ENCODE measurements at places on chromosomes 7 and 10.

DNA sequence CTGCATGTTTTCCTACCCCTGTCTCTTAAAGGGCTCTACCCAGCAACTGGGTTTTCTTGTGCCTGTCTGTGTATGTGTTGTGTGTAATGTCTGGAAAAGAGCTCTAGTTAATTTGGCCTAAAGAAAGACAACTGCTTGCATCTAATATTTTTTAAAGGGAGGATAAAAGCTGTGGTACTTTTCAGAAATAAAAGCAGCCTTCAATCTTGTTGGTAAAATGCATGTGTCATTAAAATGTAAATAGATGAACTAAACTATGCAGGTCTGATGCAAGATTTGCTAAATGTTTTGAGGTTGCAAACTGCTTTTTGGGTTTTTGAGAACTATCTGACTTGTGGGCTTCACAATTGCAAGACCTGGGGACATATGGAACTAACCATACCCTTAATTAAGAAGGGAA is 445.3 kb downstream of the HTR7 start:
- DNase-seq: no peak

- DNase-seq: no peak
Measured at GRCh38 chr7:80967071-80967916, 48.4 kb upstream of the SEMA3C start.

DNA sequence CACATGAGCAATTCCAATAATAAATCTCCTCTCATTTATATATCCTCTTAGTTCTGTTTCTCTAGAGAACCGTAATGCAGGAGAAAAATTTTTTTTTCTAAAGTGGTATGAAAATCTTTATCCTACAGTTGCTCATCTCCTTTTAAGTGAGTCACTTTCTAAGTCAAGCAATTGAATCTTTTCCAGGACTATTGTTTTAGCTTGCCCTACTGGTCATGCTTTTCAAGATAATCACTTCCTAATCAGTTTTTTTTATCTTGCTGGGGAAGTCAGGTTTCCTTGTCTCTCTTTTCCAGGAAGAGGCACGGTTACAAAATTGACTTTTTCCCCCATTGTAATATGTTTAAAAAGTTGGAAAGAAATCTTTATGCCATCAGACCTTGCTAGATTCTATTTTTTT is 44.0 kb downstream of the INPP5F start:
- no peak for DNase-seq

DNA sequence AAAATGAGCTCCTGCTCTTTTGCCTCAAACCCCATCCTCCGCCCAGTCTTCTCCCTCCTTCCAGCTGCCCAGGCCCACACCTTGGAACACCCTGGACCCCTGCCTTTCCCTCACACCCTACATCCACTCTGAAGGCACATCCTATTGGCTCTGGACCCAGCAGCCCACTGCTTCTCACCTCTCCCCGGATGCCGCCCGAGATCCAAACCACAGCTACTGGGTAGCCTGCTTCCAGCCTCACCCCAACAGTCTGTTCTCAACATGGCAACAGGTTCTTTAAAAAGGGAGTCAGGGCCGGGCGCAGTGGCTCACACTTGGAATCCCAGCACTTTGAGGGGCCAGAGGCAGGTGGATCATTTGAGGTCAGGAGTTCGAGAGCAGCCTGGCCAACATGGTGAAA is 9.5 kb upstream of the SMARCD3 start:
- no peak for DNase-seq

- peak; percentile 74 for DNase-seq
Measured at GRCh38 chr7:129210256-129210988, 14.4 kb upstream of the AHCYL2 start.

GRCh38 chr7:135201350-135201749 is 10.0 kb downstream of the WDR91 start:
- no peak for DNase-seq

DNA sequence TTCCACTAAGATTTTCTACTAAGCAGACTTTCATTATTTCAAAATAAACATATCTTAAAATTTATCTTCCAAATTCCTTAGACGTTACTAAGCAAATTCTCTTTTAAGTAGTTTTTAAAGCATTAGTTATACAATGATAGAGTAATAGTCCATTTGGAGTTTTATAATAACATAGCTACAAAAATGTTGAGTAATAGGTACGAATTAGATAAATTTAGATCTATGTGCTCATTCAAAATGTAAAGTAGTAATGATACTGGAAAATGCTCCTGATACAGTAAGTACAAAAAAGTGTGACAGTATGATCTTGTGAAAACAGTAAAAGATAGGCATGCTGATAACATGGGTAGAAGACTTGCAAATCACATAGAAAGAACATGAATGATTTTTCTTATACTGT is 4.5 kb downstream of the DMTF1 start:
- no peak for DNase-seq

- DNase-seq: peak; percentile 55
Measured at GRCh38 chr7:16422103-16422435, 731 bp upstream of the CRPPA start.

DNA sequence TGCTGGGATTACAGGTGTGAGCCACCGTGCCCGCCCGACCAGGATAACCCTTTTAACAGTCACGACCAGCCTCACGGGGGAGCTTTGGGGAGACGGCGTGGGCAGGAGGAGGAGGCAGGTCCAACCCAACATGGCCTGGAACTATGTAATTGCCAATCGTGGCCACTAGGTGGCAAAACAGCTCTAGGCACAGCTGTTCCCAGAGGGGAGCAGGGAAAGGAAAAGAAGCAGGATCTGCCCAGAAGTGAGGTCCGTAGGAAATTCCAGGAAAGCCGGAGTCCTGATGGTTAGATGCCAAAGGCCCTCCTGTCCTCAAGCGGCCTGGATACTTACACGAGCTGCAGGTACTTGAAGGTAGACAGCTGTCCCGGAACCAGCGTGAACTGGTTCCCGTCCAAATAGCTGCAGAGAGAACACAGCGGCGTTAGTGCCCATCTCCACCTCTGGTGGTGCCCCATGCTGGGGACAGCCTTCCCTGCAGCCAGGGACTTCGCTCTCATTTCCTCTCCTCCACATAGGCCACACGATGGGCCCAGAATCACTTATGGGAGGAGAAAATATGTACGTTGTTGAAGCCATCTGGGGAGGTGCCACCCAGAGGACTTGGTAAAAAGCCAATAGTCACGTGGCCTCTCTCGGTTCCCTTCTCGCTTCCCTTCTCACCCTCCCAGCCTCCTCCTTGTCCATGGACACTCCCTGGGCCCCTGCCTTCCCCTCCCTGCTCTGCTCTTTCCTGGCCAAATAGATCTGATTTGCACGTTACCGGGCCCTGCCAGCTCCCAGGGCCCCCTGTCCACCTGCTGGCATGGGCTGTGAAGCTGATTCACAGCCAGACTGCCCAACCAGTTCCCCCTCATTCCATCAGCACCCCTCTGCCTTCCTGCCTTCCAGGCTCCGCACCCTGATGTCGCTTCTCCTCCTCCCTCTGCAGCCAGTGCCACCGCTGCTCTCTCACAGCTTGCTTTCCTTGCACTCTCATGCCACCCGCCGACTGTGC is 148.1 kb downstream of the SLIT1 start:
- peak; percentile 76 for DNase-seq

DNA sequence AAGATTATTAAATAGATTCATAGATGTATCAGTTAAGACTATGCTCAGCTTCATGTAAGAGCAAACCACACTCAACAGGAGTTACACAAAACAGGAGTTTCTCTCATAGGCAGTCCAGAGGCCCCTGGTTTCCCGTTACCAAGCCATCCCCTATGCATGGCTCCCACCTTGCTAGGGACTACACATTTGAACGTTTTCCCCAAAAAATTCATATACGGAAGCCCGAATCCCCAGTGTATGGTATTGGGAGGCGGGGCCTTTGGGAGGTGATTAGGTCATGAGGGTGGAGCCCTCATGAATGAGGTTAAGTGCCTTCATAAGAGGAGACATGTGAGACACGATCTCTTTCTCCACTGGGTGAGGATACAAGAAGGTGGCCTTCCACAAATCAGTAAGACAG is 29.1 kb downstream of the RSU1 start:
- DNase-seq: no peak

DNA sequence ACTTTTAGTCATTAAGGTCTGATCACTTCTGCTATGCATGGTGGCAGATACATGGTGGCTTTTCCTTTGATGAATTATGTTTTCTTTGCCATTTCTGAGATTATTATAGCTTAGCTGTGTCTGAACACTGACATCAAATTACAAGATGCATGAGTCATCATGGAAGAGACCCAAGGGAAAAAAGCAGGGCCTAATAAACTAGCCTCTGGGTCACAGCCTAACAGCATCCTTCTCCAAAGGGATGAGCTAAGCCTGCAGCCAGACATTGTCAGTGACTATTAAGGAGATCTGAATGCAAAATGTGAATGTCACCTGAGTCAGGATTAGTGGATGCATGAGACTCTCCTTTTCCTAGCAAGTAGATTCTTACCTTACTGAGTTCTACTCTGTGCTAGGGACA is 19.1 kb upstream of the OGDHL start:
- peak; percentile 23 for DNase-seq

DNA sequence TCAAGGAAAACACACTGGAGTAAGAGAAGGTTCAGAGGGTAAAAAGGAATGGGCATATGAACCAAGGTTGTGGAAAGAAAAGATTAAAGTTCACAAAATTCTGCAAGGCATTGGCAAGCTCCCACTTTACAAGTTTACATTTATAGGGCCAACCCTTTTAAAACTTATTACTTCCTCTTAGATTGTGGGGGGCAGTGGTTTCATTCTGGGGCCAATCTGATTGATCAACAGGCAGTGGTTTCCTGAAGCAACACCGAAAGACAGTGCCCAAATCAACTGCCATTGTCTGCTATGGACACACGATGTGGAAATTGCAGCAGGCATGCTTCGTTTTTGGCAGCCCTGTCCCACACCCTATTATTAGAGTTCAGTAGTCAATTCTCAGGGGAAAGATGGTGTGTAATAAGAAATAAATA is 154.0 kb downstream of the SGMS1 start:
- DNase-seq: peak; percentile 91

DNA sequence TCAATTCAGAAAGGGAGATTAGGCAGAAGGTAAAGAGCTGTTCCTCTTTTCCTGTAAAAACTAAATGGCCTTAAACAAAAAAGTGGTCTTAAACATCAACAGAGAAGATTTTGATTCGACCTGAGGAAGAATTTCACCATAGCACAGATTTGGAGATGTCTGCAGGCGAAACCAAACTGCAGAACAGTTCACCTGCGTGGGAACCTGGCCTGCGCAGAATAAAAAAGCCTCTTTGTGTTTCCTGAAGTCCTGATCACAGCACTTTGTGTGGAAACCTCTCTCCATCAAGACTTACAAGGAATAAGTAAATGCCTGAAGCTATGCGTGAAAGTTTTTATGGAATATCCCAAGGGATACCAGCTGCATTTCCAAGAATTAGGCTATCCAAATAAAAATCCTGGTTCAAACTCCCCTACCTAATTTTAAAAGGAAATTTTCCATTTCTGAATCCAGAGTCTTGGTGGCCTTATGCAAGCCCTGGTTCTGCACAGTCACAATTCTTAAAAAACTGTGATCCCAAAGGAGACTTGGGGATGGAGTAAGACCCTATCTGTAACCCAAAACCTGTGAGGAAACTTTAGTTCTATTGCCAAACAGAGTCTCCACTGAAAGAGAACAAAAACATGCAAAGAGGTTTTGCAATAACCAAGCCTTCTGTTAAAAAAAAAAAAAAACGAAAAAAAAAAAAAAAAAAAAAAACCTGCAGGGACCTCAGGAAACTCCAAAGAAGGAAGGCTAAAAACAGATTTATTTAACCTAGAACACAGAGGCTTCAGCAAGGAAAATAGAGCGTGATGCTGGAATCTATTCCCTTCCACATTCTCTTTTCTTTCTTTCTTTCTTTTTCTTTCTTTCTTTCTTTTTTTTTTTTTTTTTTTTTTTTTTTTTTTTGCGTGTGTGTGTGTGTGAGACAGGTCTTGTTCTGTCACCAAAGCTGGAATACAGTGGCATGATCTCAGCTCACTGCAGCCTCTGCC is 10.4 kb downstream of the CALML3 start:
- DNase-seq: peak; percentile 80

- peak; percentile 30 for DNase-seq
Measured at GRCh38 chr10:87547734-87548311, 43.1 kb downstream of the MINPP1 start.

DNA sequence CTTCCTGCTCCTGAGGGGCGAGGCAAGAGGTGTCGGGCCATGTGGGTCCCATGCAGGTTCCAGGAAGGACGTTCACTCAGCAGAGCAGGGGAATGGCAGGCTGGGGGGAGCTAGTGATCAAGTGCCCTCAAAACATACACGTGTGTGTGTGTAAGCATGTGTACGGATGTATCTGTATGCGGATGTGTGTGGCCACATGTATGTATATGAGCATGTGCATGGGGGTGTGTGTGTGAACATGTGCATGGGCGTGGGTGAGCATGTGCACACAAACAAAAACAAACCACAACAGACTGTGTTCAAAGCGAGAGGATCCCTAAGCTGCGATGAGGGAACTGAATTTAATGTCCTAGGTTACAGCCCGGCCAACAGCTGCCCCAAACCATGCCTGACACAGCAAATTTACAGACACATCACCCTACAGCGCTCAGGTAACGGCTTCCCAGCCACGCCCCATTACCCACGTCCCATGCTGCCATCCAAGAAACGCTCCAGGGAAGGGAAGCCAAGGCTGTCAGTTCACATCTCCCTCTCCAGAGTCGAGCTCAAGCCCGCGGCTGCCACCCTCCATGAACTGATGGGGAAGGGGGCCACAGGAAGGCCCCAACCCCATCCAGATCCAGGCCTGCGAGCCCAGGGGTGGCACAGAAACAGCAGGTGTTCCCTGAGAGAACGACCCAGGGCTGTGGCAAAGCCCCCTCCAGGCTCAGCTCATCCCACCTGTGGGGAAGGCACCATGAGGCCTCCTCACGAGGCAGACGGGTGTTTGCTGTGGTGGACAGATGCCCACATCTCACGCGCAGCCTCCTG is 56.6 kb downstream of the PTPRN2 start:
- no peak for DNase-seq

DNA sequence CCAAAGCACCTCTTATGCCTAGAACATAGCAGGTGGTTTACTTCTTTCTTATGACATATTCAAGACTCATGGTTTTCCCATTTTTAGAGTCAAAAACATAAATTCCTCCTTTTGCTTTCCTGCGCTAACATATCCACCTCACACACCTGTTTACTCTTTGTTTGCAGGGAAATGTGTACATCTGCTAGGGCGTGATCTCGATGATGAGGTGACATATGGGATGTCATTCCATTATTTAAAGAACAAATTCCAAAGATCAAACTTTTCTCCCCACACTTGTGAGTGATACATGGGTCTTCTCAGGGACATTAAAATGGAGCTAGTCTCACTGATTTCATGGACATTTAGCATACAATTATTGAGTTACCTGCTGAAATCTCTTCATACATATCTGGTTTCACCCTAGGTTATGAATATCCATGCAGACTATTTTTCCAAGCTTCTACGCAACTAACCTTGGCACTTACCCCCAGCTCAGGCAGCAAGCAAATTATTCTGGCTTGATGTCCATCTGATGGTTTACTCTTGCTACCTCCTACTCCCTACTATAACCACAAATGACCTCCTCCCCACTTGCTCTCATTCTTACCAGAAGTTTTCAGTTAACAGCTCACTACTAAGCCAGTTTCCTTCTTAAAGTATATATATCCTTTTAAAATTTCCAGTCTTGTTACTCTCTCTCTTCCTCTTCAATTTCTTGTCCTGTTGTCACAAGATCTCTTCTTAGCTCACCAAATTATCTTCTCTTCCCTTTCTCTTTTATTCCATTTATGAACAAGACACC is 208.5 kb downstream of the RNLS start:
- peak; percentile 15 for DNase-seq

GRCh38 chr10:100662067-100662466 is 83.3 kb upstream of the PAX2 start:
- no peak for DNase-seq

Measured in NB4 (cell line).